ENCODE measurements at places on chromosomes 7 and 10.

DNA sequence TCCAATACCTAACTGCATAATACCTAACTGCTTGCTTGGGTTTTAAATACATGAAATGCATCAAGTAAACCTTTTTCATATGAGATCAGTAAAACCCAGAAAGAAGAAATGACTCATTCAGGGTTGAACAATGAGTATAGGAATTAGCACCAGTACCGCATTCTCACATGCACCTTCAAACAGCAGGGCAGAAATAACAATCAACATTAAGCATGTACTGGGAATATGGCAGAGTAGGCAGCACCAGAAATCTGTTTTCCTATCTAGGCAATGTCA, 850.3 kb upstream of the SORCS1 start:
- DNase-seq: no peak

GRCh38 chr10:83533290-83533689, 606.0 kb upstream of the GHITM start:
- DNase-seq: no peak

GRCh38 chr10:97336942-97337831, 2.7 kb upstream of the FRAT2 start:
- no peak for DNase-seq

DNA sequence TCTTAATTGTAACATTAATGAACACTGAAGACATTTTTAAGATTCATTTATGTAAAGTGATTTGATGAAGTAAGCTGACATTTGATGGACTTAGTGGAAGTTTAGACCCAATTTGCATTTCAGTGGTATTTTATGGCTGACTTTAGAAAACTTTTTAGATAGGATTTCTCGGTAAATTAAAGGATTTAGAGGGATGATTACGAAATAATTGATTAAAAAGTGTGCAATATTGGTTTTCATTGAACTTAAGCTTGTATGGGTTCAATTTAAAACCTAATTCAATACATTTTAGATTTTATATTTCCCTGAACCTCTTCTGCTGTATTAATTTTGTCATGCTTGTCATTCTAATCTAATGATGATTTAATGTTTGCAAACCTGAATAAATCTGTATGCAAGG, 135.1 kb downstream of the SDK1 start:
- DNase-seq: no peak

DNA sequence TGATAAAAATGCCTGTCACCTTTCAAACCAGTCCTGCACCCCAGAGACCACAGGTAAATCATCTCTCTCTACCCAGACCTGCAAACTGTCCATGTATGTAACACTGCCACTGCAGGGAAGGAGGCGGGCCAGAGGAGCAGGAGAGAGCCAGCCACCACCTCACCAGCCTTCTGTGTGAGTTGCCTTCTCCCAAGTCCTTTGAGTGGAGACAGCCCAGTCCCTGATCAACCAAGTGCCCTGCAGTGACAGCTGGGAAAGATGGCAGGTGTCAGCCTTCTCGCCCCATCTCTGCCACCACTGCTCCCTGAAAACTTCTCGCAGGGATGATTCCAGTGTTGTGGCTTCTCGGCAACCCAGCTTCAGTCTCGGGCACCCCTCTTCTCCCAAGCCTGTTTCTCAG, 42.4 kb downstream of the MTURN start:
- no peak for DNase-seq

DNA sequence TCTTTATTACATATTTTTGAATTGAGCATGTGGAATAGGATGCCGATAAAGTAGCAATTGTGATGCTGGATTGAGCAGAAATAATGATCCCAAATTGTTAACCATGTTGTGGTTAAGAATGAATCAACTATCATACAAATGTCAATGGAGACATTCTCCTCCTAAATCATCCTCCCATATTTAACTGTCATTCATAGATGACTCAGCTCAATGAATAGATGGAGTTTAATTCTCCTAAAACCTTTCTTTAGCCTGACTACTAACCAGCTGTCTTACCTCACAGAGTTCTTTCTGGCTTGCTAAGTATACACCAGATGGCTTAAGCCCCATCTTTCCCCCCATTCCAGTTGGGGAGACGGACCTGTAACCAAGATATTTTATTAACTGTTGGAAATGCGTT, 23.4 kb upstream of the NPS start:
- DNase-seq: no peak

Data from astrocyte of the spinal cord (primary cell).